ENCODE measurements at places on chromosomes 5 and 9.

DNA sequence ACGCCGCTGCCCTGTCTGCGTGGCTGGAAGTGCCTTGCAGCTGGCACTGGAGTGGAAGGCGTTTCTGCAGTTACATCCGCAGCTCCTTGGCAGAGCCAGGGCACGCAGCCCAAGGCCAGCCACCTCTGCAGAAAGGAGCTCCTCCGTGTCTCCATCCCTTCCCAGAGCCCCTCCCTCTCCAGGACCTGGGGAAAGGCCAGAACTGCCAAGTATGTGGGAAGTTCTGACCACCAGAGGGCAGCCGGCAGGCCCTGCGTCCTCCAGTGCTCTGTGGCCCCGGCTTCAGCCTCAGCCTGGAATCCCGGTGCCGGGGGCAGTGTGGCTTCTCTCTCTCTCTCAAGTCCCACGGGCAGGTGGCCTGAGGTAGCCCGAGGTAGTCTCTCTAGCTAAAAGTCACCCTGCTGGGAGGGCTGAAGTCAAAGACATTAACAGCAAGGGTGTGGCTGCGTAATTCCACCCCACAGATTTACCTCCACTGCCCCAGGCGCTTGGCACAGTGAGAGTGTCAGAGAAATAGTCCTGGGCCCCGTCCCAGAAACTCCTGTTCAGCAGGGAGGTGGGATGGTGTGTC, 101.7 kb upstream of the FCN2 start:
- DNase-seq = peak; percentile 12

DNA sequence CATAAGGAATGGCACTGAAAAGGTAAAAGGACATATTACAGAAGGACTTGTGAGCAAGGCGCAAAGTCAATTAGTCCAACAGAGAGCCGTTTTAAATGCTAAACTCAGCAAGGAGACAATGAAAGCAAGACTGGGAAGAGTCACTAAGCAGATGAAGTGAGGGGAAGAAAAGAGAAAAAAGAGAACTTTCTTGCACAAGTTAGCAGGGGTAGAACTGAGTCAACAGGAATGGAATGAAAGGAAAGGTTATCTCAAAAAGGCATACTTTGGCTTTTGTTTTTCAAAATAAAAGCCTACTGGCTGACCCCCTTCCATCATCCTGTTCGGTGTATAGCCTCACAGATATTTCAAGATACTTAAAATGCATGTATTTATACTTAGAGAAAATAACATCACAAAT, 75.0 kb downstream of the NR6A1 start:
- DNase-seq = peak; percentile 62

DNA sequence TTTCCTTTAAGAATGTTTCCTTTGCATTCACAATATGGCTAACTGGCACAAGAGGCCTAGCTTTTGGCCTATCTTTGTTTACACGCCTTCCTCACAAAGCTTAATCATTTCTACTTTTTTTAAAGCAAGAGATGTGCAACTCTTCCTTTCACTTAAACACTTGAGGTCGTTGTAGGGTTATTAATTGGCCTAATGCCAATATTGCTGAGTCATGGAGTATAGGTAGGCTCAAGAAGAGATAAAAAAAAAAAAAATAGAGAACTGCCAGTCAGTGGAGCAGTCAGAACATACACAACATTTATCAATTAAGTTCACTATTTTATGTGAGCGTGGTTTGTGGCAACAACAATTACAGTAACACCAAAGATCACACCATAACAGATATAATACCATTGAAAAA, 5.9 kb downstream of the FKBP15 start:
- DNase-seq = no peak

DNA sequence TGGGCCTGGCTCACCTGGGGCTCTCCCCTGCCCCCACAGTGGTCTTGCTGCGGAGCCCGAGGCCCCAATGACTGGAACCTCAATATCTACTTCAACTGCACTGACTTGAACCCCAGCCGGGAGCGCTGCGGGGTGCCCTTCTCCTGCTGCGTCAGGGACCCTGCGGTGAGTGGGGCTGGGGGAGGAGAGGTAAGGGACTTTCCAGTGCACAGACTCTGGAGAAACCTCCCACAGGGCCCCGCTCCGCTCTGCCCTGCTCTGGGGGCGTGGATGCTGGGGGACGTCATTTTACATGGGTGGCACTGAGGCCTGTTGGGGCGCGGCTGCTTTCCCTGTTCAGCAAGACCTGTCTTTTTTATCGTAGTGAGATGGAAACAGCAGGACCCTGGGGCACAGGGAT, 7.6 kb downstream of the TSPAN17 start:
- DNase-seq = no peak

DNA sequence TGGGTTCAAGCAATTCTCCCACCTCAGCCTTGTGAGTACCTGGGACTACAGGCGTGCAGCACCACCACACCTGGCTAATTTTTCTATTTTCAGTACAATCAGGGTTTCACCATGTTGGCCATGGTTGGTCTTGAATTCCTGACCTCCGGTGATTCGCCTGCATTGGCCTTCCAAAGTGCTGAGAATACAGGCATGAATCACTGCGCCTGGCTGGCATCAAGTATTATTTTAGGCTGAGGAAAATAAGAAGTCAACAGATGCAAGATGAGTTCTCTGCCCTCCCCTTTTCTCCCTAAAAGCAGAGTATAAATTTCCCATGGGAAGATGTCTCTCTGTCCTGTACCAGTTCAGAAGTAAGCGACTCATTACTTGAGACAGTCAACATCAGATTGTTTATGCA, 71.5 kb downstream of the ELAVL2 start:
- DNase-seq = peak; percentile 85

- DNase-seq = peak; percentile 66
Measured at GRCh38 chr9:109910671-109911518, 130.9 kb downstream of the PALM2AKAP2 start.

DNA sequence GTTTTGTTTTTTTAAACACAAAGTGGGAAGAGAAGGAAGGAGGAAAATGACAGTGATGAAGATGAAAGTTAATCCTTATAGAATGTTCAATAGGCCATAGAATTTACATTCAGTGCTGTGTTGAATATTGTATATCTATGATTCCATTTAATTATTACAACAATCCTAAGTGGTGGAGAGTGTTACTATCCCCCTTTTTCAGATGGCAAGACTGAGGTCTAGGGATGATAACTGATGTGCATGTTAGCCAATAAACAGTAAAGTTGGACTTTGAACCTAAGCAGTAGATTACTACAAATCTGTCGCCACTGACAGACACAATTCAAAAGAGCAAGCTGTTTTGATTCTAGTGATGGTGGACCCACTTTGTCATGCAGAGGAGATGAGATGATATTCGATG, 237.9 kb downstream of the ARHGAP26 start:
- DNase-seq = no peak

DNA sequence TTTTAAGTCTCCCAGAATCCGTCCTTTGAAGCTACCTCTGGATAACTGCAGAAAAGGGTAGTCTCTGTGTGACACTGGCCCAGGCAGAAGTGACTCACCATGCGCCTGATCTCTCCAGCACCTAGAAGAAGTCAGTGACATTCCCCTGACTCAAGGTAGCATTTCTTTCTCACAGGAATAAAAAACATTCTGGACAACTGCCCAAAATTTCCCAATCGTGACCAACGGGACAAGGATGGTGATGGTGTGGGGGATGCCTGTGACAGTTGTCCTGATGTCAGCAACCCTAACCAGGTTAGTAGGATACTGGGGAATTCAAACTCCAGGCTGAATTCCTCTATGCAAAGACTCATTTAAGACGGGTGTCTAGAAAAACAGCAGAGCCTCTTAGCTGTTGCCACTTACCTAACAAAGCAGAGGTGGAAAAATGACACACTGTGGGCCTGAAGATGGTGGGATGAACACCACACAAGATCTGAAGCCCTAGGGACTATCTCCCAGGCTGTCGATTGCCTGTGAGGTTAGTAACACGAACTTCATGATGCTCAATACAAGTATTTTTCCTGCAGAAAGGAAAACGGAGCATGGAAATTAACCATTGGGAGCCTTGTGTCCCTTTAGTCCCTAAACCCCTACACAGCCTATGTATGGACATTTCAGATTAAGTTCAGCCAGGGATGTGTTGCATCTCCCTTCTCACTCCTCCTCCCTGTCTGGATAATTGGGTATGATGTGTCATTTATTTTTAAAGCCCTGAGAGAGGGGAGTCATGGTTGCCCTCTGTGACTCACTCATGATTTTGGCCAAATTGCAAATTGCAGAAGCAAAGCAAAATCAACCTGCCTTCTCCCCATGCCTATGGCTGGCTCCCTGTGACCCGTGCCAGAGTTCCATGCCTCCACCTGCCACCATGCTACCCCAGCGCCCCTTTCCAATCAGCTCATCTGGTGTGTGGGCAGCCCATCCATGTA, 37.2 kb downstream of the THBS4 start:
- DNase-seq = peak; percentile 17

DNA sequence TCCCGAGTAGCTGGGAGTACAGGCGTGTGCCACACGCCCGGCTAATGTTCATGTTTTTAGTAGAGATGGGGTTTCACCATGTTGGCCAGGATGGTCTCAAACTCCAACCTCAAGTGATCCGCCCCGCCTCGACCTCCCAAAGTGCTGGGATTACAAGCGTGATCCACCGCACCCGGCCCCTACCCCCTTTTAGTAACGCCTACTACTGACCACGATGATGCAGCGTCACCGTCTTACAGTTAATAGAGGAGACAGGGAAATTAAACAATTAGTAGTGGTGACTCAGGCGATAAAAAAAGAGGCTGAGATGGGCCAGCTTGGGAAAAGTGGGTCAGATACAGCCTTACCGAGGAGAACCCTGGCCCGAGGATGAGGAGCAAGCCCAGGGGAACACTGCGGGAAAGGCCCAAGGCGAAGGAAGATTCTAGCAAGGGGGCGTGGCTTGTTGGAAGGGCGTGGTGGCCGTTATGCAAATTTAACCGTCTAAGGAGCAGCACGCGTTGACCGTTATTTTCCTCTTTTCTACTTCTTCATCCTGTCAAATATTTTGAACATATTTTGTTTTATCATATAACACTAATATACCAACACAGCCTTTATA, 1.6 kb upstream of the SETX start:
- DNase-seq = no peak

DNA sequence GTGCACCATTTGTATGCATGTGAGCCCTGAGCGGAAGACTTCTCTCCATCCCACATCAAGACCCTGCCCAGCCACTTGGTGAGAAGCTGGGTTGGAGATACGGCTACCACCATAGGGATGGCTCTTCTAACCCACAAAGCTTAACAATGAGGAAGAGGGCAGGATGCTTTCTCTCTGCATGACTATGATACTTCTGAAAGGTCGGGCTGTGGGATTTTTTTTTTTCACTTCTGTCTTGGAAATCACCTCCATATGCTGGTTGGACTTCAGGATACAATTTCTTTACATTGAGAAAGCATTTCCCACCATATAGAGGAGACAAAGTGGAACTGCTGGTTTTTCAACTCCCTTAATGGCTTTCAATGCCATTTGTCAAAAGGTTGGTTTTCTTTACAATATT, 30.5 kb downstream of the ZNF366 start:
- DNase-seq = no peak

DNA sequence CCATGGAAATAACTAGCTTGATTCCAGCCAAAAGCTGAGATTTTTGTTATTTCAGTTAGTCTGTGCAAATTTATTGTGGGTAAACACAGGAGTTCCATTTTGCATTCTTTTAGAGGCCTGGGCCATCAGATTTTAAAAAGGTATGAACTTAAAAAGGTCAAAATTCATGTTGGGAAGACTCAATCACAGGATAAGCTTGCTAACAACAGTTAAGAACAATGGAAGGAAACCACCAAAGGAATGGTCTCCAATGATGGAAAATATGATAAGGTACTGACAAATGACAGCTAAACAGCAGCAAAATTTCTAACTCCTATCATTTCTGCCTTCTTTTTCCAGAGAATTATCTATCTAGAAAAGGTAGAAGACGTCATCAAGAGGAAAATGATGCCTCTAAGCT, 16.0 kb downstream of the ABITRAM start:
- DNase-seq = no peak

- no peak for DNase-seq
Measured at GRCh38 chr5:175516933-175517823, 38.8 kb downstream of the SFXN1 start.

Measured in LHCN-M2 (cell line).